M059J (cell line): ENCODE measurements at places on chromosomes 1 and 21. TPM values are rescaled to one million over a fixed set of nuclear protein-coding genes. Genes with fewer than 3 reads are reported as not detected.

HTR6 gene
- not detected in 2 replicates for total RNA-seq

DNA sequence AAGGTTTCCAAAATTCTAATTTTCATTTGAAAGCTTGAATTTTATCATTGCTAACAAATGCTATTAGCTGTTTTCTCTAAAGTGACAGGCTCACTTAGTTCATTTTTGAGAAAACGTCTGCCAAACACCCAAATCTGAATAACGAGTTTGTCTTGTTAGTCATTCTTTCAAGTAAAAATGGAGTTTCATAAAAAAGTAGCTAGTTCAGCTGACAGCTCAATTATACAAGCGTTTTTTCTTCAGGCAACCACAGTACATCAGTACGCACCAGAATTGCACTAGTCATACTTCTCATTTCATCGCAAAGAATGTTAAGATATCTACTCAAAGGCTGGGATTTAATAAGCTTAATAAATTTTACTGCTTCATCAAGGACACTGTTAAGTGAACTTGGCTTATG lies 72.3 kb upstream of the SLFNL1 start:
- no peak for DNase-seq

FMOD gene
- not detected in 2 replicates for total RNA-seq

DNA sequence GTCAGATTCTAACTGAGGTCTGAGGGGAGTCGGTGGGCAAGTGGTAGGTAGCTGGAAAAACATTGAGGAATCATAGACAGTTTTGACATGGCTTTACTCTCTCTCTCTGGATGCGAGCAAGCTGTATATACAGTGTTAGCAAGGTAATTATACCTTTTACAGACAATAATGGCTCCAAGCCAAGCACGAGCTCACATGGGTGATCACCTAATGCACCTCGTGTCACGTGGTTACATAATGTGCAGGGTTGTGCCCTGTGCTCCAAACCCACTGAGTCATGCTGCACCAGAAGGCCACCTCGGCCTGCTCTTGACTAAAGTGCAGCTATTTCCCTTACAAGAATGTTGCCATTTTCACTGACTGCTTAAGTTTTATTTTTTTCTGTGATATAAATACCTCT lies 7.6 kb upstream of the CLCA2 start:
- DNase-seq = no peak

DNA sequence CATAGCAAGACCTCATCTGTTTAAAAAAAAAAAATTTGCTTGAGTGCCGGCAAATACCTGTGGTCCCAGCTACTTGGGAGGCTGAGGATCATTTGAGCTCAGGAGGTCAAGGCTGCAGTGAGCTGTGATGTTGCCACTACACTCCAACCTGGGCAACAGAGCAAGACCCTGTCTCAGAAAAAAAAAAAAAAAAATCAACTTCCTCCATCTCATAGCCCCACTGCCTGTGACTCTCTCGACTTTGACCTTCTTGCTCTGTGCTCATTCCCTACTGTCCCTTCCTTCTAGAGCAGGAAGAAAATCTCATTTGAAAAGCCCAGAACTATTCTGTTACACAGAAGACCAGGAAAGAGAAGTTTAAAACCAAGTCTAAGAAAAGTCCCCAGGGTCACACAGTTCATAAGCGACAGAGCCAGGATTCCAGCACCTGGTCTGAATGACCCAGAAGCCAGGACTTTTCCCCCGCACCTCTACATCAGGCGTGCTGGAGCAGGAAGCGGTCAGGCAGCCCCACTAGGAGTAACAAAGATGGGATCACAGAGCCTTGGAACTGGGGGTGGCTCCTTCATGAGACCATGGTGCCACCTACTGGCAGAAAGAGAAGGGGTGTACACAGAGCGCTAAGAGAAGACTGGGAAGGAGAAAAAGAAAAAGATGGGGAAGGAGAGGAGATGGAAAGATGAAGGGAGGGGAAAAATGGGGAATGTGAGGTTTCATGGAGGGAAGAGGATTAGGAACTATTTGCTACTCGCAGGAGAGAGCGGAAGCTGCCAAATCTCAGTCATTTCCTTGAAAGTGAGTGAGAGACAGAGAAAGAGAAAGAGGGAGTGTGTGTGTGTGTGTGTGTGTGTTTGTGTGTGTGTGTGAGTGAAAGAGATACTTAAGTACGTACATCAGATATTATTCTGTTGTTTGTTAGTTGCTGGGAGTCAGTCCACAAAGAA lies 3.1 kb upstream of the P3R3URF start:
- DNase-seq = peak; percentile 90

TRIM67 gene
- 0.10 and 0.20 TPM in 2 replicates for total RNA-seq

DNA sequence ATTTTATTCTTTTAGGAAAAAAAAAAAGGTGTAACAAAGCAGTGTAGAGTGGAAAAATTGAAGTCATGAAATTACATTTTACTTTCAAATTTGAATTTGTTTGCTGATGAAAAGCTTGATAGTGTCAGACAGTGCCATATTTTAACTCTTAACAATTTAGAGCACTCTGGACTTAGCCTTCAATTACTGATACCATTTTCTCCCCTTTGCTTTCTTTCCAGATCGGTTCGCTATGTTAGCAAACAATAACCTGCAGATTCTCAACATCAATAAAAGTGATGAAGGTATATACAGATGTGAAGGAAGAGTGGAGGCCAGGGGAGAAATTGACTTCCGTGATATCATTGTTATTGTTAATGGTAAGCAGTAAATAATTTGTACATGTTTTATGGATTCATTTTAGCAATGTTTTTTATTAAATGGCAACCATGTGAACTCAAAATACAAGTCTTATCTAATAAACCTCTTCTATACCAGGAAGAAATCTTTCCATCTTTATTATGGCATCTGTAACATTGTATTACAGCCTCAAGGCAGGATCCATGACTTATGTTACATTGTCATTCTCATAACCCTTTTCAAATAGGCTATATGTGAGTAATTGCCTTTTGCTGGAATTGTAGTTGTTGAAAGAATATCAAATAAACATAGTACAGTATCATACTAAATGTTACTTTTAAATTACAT lies 293.8 kb downstream of the NCAM2 start:
- no peak for DNase-seq

GRCh38 chr1:76593618-76594017 lies 273.7 kb upstream of the ST6GALNAC5 start:
- DNase-seq = no peak

GRCh38 chr1:224219612-224220059 lies 36.6 kb downstream of the DEGS1 start:
- DNase-seq = no peak

GRCh38 chr1:34049994-34050393 lies 115.0 kb downstream of the CSMD2 start:
- DNase-seq = no peak

SLAMF9 gene
- not detected in 2 replicates for total RNA-seq

GRCh38 chr1:168535536-168535935 lies 8.3 kb downstream of the XCL2 start:
- peak; percentile 12 for DNase-seq

DIO1 gene
- total RNA-seq = not detected in 2 replicates

GRCh38 chr1:234320549-234320948 lies 52.7 kb upstream of the COA6 start:
- no peak for DNase-seq

DNA sequence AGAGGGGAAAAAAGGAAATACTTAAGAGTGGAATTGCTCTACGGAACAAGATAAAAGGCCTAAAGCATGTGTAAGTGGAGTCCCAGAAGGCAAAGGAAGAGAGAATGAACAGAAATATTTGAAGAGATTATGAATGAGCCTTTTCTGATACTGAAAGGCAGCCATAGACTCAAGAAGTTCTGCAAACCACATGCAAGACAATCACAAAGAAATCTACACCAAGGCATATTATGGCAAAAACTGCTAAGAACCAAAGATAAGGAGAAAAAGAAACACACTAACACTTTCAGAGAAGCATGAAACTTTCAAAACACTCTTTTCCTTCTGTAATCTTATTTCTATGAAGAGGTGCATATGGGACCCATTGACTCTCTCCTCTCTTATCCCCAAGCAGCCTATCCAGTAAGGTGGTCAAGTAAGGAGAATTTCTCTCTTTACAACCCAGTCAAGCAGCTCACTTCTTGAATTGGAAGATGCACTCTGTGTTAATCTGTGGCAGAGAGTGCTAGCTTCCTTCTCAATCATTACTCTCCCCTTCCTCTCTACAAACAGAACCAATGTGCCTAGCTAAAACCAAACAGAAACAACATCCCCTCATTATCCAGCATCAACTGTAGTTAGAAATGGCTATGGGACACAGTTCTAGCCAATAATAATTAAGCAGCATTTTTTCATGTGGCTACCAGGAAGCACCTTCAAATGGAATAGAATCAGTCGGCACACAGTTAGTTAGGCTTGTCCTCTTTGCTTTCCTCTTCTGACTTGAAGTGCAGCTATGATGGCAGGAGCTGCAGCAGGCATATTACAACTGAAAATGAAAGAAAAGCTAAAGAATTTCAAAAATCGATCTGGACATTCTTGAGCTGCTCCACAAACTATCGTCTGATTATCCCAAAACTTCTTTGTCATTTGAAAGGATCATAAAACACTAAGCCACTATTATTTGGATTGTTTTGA lies 25.9 kb downstream of the KRTAP19-8 start:
- DNase-seq = no peak

DNA sequence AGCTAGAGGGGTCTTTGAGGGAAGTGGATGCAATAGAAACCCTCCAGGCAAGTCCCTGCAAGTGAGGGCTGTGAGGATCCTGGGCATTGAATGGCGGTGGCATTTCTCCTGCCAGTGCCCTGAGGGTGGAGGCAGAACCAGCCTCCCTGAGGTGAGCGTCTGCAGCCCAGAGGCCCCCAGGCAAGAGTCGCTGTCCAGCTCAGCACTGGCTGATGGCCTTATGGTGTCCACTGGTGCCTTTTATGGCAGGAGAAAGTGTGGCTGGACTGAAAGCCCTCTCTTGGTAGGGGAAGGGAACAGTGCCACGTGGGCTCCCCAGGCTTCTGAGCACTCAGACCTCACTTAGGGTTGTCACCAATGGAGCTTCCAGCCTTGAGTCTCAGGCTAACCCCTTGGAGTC lies 77.3 kb downstream of the SH3BGR start:
- peak; percentile 33 for DNase-seq

DNA sequence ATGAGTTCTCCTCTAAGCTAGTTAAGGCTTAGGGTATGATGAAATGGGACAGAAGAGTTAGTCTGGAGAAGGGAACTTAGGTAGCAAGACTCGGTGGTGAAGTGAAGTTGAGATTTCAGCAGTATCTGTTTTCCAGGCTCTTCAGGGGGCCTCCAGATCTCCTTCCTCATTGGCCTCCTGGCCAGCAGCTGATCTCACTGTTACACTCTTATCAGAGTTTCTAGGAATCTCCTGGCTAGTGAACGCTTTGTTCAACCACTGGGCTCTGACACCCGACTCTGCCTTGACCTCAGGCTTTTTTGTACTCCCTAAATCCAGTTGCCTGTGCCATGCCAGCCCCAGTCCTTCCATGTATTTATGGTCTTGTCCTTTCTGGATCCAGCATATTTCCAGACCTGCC lies 311.0 kb downstream of the ASTN1 start:
- no peak for DNase-seq

RORC gene
- total RNA-seq = 0.44 TPM in 1 of 2 replicates, not detected in the other

DNA sequence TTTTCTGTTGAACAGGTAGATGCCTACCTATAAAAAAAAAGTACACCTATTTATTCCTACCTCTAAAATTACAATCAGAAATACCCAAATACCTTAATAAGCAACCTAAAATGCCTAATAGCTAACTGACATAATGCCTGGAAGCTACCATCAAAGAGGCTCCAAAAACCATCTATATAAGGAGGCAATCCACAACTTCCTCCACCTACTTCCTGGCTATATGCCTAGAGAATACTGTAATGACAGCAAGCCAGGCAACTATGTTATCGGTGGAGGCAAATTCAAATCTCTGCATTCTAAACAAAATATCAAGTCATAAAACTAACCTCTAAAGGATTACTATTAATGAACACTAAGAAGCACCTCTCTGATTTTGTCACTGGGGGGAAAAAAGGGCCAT lies 10.1 kb downstream of the ZNF644 start:
- peak; percentile 24 for DNase-seq

DNA sequence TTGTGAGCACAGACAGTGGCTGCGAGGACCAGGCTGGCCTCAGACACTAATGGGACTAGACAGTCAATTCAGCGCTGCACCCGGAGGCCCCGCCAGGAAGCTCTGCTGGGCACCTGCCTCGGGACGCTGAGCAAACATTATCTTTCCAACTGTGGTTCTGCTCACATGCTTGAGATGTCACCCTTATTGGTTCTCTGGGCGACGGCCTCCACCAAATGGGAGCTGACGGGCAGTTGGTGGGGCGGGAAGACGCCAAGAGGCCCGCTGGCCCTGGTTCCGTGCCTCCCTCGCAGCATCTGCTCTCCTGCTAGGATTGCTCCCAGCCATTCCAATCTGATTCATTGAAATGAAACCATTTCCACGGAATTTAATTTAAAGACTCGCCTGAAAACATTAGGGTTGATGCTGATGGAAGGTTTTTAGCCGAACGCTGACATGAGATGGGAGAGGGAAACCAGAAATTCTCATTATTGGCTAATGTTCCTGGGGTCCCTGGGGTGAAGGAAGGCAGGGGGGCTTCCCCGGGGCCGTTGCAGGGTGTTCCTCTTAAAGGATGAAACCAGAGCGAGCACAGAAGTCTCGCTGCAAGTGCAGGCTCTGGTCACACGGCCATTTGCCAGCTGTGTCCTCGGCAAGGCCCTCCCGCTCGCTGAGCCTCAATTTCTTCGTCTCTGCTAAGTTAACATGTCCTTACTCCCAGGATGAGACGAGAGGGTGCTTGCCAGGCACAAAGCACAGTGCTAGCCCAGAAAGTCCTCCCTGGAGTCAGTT lies 512.2 kb downstream of the NPHP4 start:
- DNase-seq = no peak
